ENCODE measurements at places on chromosomes 13 and 19. TPM values are rescaled to one million over a fixed set of nuclear protein-coding genes. Genes with fewer than 3 reads are reported as not detected.

The ZFP82 gene
- total RNA-seq = 4.0 TPM

DNA sequence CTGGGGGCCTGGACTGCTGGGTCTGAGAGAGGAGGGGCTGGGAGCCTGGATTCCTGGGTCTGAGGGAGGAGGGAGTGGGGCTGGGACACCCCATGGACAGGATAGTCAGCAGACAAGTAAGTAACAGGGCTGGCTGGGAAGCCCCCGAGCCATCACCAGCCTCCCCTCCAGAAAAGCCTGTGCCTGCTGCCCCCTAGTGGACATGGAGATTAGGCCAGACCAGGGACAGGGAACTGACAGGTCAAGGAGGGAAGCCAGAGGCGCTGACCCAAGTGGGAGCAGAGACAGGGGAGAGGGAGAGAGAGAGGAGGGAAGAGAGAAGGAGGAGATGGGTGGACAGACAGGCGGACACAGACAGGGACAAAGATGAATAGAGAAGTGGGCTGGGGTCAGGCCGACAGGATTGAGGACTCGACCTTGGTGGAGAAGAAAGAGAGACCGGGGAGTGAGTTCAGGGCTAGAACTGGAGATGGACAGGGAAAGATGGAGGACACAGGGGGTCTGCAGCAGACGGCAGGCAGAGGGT lies 6.7 kb upstream of the ERFL start:
- peaks cover 2% of the 10 kb centered on the region for H3K4me1 ChIP-seq
- H3K27ac ChIP-seq = no peak overlapping the region
- H3K36me3 ChIP-seq = no peaks in the 10 kb centered on the region
- DNase-seq = peak; percentile 70

GRCh38 chr19:17737690-17738153 lies 13.6 kb upstream of the FCHO1 start:
- no peak for DNase-seq
- H3K27me3 ChIP-seq = no peaks in the 10 kb centered on the region
- H3K27ac ChIP-seq = no peak overlapping the region
- peaks cover 56% of the 10 kb centered on the region for H3K36me3 ChIP-seq
- H3K4me1 ChIP-seq = peaks cover 6% of the 10 kb centered on the region

- H3K36me3 ChIP-seq = no peaks in the 10 kb centered on the region
- H3K4me1 ChIP-seq = no peaks in the 10 kb centered on the region
- H3K27me3 ChIP-seq = peaks cover 3% of the 10 kb centered on the region
- H3K27ac ChIP-seq = no peak overlapping the region
- no peak overlapping the region for H3K4me3 ChIP-seq
- no peak for DNase-seq
Observed at GRCh38 chr19:29893606-29894284, 48.3 kb upstream of the URI1 start.

The ONECUT3 gene
- total RNA-seq = not detected

- H3K4me3 ChIP-seq = no peak overlapping the region
- H3K4me1 ChIP-seq = no peaks in the 10 kb centered on the region
- DNase-seq = no peak
- H3K36me3 ChIP-seq = no peaks in the 10 kb centered on the region
- no peak overlapping the region for H3K27ac ChIP-seq
- H3K27me3 ChIP-seq = no peaks in the 10 kb centered on the region
Observed at GRCh38 chr13:50200569-50200968, 185.3 kb downstream of the KCNRG start.

GRCh38 chr19:12788042-12788681 lies 3.1 kb upstream of the JUNB start:
- H3K4me1 ChIP-seq = peaks cover 63% of the 10 kb centered on the region
- DNase-seq = no peak
- H3K36me3 ChIP-seq = no peaks in the 10 kb centered on the region
- no peaks in the 10 kb centered on the region for H3K27me3 ChIP-seq
- peak overlapping the region; percentile 99 for H3K27ac ChIP-seq

GRCh38 chr13:100610391-100611347 lies 22.1 kb upstream of the GGACT start:
- no peak overlapping the region for H3K4me3 ChIP-seq
- H3K36me3 ChIP-seq = peaks cover 19% of the 10 kb centered on the region
- H3K27me3 ChIP-seq = no peaks in the 10 kb centered on the region
- no peak overlapping the region for H3K27ac ChIP-seq

DNA sequence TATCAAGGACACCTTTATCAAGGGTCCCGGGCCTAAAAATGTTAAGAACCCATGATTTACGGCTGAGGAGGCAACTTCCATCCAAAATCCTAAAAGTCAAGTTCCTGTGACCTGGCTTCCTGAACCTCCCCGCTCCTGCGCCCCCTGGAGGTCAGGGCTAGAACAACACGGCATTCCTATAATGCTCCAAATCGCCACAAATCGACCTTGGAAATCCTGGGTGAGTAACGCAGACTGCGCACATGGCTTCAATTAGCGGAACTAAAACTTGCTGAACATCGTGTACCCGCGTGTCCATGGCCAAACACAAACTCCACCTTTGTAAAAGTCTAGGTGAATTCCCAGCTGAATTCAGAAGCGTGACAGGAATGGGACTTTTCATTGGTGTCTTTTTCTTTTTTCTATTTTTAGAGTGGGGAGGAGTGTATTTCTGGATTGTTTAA lies 4.3 kb upstream of the C5AR1 start:
- no peaks in the 10 kb centered on the region for H3K36me3 ChIP-seq
- no peak overlapping the region for H3K4me3 ChIP-seq
- DNase-seq = peak; percentile 74
- H3K27me3 ChIP-seq = no peaks in the 10 kb centered on the region
- H3K4me1 ChIP-seq = no peaks in the 10 kb centered on the region
- H3K27ac ChIP-seq = no peak overlapping the region

DNA sequence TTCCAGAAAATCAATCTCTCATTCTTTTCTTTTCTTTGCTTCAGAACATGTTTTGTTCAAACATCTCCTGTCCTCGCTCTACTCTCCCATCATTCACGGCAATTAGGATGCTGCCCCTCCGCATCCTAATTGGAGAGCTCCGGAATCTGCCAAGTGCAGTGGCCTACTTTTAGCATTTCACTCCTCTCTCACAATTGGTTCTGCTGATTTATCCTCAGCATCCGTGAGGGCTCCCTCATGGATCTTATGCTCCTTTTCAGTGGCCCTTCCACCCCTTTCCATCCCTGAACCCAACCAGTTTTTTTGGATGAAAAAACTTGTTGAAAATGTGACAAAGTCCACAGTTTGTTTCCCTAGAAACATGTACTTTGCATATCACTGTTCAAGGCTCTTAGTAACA lies 22.4 kb downstream of the AMER2 start:
- H3K36me3 ChIP-seq = no peaks in the 10 kb centered on the region
- DNase-seq = no peak

DNA sequence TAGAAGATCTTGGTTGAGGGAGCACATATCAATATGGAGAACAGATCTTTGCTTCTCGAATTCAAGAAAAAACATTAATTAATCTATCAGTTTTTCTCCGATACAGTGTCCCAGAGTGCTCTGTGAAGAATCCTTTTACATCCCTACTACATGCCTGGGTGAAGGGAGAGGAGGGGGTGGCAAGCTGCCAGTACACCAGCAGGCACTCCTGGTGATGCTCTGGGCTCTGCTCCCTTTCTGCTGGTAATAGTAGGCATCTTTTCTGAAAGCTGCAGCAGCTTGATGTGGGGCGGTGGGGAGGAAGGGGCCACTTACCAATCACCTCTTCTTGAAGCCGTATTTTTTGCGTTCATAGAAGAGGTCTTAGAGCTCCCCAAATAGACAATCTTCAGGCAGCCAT lies 30.7 kb downstream of the PBX4 start:
- no peaks in the 10 kb centered on the region for H3K27me3 ChIP-seq
- no peak overlapping the region for H3K27ac ChIP-seq
- no peak overlapping the region for H3K4me3 ChIP-seq
- no peak for DNase-seq
- H3K36me3 ChIP-seq = no peaks in the 10 kb centered on the region

The COX7A1 gene
- 64.2 TPM for total RNA-seq

The COX6B2 gene
- not detected for total RNA-seq

DNA sequence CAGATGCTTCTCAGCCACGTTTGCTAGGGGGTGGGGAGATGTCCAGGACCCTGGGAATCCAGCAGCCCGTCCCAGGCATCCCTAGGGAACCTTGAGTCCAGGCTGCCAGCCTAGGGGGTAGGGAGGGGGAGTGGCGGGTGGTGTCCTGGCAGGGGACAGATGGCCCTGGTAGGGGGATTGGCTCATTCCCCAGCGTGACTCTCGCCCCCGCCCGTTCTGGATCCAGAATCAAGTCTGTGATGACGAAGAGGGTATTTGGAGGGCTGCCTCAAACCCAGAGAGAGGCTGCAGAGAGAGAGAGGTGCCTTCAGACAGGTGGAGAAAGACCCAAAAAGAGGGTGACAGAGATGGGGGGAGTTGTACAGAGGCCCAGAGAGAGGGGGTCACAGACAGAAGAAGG lies 4.1 kb downstream of the SLC17A7 start:
- H3K4me3 ChIP-seq = no peak overlapping the region
- no peak overlapping the region for H3K27ac ChIP-seq
- H3K36me3 ChIP-seq = no peaks in the 10 kb centered on the region
- peaks cover 91% of the 10 kb centered on the region for H3K27me3 ChIP-seq
- no peak for DNase-seq
- H3K4me1 ChIP-seq = no peaks in the 10 kb centered on the region

DNA sequence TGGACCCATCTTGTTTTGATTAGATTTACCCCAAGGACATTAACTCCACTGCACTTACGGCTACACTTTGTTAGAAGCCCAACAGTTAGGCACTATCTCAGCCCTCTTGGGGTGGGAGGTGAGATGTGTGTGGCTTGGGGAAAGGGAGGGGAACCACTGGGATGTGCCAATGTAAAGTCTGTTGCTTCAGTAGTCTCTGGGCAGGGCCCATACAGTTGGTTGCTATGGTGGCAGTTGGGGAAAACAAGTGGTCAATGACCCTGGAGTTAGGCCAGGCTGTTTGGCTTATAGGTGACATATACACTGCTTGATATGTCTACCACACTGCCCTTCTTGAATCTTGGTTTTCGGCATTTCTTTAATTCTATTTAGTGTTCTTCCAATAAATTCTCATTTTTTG lies 8.9 kb upstream of the RB1 start:
- no peaks in the 10 kb centered on the region for H3K27me3 ChIP-seq
- DNase-seq = no peak
- no peak overlapping the region for H3K27ac ChIP-seq
- H3K4me3 ChIP-seq = no peak overlapping the region

- no peaks in the 10 kb centered on the region for H3K27me3 ChIP-seq
- peaks cover 8% of the 10 kb centered on the region for H3K36me3 ChIP-seq
- no peak for DNase-seq
- no peak overlapping the region for H3K4me3 ChIP-seq
- H3K4me1 ChIP-seq = peaks cover 33% of the 10 kb centered on the region
Observed at GRCh38 chr13:27264648-27265047, 6.0 kb upstream of the RASL11A start.

DNA sequence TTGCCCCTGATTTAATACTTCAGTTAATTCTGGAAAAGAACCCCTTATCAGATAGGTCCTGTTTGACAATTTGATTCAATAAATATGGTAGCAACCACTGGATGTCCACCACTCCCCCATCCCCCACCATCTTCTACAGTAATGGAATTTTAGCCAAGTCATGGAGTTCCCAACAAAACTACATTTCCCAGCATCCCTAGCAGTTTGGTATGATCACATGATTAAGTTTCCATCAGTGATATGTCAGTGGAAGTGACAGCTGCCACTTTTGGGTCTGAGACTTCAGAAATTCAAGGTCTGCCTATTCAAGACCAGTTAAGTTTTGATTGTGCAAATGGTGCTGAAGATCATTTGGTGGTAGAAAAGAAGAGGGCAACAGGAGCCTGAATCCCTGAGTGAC lies 85.5 kb downstream of the CACNA1A start:
- H3K27ac ChIP-seq = no peak overlapping the region
- DNase-seq = no peak
- no peak overlapping the region for H3K4me3 ChIP-seq
- no peaks in the 10 kb centered on the region for H3K27me3 ChIP-seq

The IL17D gene
- 1.5 TPM for total RNA-seq

The MAP4K1 gene
- 11.4 TPM for total RNA-seq

GRCh38 chr19:1847684-1848398 lies 442 bp downstream of the REXO1 start:
- peaks cover 11% of the 10 kb centered on the region for H3K36me3 ChIP-seq
- peak overlapping the region; percentile 99 for H3K27ac ChIP-seq
- peak overlapping the region; percentile 90 for H3K4me3 ChIP-seq
- peaks cover 57% of the 10 kb centered on the region for H3K4me1 ChIP-seq

The ZNF486 gene
- total RNA-seq = 5.5 TPM

DNA sequence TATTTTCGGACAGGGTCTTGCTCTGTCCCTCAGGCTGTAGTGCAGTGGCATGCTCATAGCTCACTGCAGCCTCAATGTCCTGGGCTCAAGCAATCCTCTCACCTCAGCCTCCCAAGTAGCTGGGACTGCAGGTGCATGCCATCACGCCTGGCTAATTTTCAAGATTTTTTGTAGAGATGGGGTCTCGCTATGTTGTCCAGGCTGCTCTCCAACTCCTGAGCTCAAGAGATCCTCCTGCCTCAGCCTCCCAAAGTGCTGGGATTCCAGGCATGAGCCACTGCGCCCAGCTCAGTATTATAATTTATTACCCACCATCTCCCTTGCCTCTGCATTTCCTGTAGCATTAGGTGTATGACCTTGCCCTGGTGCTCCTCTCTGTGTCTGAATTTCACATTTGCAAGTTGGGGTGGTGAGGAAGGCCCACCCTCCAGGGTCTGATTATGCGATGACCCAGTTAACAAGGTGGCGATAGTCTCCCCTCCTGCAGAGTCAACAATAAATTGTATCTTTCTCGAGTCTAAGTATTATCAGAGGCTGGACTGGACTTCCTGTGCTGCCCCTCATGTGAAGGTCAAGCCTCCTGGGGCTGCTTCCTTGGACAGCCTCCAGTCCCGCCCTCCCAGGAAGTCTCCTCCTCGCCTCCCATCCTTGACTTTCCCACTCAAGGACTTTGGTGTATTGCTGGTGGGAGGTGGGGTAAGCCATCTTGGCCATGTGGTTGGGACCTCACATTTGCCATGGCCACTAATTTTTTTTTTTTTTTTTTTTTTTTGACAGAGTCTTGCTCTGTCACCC lies 1.5 kb upstream of the TUBB4A start:
- H3K27ac ChIP-seq = no peak overlapping the region
- H3K4me1 ChIP-seq = peaks cover 11% of the 10 kb centered on the region
- DNase-seq = no peak
- no peaks in the 10 kb centered on the region for H3K36me3 ChIP-seq

The ERICH4 gene
- total RNA-seq = not detected

The ZNF880 gene
- 18.3 TPM for total RNA-seq

DNA sequence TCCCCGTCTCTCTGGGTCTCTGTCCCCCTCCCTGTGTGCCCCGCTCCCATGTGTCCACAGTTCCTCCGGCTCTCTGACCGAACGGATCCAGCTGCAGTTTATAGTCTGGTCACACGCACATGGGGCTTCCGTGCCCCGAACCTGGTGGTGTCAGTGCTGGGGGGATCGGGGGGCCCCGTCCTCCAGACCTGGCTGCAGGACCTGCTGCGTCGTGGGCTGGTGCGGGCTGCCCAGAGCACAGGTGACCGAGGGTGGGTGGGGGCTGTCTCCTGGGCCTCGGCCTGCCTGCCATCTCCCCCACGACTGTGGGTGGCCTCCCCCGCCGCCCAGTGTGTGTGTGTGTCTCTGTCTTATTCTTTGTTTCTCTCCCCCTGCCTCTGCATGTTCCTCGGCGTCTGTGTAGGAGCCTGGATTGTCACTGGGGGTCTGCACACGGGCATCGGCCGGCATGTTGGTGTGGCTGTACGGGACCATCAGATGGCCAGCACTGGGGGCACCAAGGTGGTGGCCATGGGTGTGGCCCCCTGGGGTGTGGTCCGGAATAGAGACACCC lies 10.3 kb downstream of the TRPM4 start:
- no peaks in the 10 kb centered on the region for H3K27me3 ChIP-seq
- H3K27ac ChIP-seq = no peak overlapping the region
- H3K36me3 ChIP-seq = peaks cover 44% of the 10 kb centered on the region
- no peak for DNase-seq
- H3K4me1 ChIP-seq = peaks cover 19% of the 10 kb centered on the region

Data from lower lobe of right lung (tissue), 2 donors.